CD8-positive, alpha-beta memory T cell (primary cell): ENCODE measurements at places on chromosomes 1 and 21.

GRCh38 chr1:154742606-154743005 is 127.5 kb downstream of the KCNN3 start:
- no peak for DNase-seq

DNA sequence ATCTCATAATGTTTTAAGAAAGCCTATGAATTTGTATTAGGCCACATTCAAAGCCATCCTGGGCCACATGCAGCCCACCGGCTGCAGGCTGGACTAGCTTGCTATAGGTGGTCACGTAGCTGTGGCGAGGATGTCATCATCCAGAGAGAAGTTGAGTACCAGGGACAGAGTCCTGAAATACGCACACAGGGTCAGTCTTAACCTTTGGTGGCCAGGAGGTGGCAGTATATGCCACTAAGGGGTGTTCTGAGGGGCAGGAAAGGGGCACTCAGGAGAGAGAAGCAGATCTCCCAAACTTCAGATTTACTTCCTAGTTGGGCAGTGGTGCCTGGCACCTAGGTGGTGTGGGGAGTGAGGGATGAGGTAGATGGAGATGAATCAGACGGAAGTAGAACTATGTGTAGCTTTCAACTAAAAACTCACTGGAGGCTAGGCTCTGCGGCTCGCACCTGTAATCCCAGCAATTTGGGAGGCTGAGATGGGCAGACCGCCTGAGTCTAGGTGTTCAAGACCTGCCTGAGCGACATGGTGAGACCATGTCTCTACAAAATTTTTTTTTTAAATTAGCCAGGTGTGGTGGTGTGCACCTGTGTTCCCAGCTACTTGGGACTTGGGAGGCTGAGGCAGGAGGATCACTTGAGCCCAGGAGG is 16.3 kb upstream of the CDK18 start:
- peak; percentile 30 for DNase-seq

GRCh38 chr21:28632755-28633408 is 359.8 kb downstream of the LTN1 start:
- DNase-seq: no peak

DNA sequence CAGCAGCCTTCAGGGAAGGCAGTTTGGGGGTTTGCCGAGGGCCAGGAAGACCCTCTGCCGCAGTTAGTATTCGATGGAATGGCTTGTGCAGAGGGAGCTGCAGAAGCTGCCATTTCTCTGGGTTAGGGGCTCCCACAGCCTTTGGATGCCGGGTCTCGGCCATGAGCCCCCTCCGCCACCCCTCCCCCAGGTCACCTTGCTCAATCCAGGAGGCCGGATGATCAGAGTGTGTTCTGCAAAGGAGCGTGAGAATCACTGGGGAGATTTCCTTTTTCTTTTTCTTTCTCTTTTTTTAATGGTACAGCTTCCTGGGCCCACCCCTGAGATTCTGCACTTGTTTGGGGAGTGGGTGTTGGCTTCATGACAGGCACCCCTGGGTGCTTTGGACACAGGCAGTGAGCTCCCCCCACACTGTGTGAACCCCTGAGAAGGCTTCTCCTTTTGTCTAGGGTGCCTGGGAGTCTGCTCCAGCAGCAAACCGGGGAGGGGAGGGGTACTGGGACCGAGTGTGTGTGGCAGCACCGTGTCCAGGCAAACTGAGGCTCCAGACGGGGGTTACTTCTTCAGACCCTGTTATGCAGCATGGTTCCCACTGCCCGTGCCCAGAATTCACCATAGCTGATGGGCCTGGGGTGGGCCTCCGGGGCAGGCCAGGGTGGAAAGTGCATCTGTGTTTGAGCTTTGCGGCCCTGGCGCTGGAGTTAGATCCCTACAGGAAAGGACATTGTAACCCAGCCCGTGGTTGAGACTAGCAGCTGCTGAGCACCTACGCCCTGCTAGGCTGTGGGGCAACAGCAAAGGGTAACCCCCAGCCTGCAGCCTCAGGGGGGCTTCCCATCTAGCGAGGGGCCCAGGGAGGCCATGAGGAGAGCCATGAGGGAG is 18.5 kb downstream of the TNFRSF1B start:
- DNase-seq: no peak

DNA sequence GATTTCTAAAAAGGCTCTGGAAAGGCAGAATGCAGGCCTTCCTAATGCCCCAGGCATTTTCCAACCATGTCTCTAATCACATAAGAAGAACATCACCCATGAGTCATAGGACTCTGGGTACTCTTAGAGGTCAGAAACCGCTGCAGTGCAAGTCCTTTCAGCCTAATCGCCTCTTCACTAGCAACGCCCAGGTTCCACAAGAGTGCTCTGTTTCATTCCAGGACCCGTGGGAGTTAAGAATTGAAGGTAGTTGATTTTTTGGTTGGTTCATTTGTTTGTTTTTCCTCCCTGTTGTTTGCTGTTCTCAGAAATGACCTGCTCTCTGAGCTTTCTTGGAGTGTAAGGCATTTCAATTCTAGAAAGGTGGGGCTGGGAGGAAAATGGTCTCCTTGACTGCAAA is 123.2 kb downstream of the NR5A2 start:
- no peak for DNase-seq

DNA sequence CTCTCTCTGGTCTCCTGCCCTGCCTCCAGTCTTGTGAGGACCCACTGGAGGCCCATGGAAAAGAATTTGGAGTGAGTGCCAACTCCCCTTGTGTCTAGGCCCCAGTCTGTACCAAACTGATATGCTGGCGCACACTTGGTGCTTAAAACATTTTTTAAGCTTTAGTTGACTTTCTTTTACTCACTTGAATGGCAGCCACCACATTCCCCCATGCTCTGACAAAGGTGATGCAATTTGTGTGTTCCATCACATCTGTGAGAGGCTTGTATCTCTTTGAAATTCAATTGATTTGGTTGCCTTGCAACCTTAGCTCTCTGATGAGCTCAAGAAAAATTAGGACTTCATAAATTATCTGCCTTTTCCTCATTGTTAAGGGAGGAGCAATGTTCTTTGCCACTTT is 30.5 kb upstream of the WDTC1 start:
- no peak for DNase-seq

DNA sequence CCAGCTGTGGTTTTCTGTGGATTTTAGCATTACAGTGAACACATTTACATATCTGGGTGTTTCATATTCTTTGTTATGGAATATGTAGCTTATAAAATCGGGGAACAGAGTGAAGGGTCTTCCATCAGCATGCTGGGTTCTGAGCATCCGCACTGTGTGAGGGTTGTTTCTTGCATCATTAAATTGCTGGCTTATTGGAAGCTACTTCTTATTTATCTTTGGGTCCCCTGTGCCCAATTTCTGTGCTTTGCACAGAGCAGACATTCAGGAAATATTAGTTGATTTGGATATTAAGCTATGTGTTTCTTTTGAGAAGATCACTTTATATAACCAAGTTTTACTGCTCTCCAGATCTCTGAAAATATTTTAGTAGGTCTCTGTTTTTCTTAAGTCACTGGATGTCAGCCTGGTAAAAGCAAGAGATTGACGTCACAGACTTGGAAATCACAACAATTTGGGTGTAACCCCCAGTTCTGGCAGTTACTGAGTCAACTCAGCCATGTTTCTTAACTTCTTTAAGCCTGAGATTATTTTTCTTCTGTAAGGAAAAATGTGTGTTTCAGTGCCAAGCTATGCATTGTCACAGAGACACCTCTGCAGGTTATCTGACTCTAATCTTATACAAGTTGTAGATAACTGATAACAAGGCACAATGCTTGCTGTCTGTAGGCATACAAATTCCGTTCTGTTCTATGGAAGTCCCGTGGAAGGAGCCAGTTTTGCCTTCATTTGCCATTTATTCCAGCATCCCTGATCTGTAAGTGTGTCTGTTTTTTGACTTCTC is 258.3 kb upstream of the KAZN start:
- no peak for DNase-seq

DNA sequence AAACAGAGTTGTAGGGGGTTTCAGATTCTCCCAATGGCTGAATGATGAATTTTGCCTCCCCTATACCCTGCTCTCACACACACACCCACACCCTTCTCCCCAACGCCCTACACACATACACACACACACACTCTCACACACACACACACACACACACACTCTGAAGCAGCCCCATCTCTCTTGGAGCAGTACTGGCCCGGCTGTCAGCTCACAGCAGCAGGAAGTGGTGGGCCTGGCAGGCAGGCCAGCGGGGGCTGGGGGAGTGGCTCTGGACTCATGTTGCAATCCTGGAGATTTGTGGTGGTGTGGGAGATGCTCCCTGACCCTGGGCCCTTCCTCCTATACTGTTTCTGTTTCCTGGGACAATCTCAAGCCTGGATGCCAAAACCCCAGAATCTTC is 2.2 kb downstream of the IKBKE start:
- no peak for DNase-seq

DNA sequence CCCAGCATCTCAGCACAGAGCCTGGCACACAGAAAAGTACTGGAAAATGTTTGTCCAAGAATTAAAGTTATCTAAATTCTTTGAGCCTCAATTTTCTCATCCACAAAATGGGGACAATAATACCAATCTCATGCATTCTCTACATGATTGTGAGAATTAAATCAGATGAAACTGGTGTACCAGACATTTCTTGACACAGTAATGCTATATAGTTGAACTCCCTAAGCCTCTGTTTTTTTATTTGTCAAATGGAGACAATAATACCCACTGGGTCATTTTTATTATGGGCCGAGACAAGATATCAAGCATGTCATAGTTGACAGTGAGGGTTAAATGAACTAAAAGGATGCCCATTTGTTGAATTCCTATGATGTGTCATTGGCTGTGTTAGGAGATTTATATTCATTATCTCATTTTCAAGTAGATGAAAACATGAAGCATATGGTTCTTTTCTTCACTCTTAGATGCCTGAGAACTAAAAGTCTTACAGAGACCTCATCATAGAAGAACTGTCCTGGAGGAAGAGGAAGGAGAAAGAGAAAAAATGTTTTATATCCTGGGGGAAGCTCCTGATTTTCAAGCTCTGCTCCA is 17.5 kb upstream of the OTUD3 start:
- DNase-seq: no peak

- no peak for DNase-seq
These were observed 17.9 kb downstream of the PLPP3 start for GRCh38 chr1:56561227-56562019.

- DNase-seq: no peak
These were observed 81.1 kb downstream of the PEX14 start for GRCh38 chr1:10555635-10556429.

- DNase-seq: no peak
These were observed 114.5 kb upstream of the TMPRSS15 start for GRCh38 chr21:18518054-18518481.

GRCh38 chr1:229128066-229128608 is 142.8 kb upstream of the RAB4A start:
- no peak for DNase-seq

DNA sequence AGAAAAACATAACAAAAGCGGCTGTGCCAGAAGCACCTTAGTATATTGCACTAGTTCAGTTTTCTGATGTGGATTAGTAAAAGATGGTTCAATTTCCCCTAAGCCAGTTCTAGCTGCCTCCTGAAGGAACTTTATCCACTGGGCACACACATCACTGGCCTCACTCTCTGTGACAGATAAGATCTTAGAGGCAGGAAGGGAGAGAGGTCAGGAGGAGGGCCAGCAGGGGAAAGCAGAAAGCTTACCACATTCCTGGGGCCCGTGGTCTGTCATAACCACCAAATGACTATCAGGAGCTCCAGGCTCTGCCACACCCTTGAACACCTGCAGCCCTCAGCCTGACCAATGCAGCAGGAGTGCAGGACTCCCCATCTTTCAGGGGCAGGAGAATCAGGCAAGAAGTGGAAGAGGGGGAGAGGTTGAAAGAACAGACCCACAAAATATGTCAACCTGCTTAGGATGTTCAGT is 37.8 kb downstream of the LRRC71 start:
- DNase-seq: no peak

DNA sequence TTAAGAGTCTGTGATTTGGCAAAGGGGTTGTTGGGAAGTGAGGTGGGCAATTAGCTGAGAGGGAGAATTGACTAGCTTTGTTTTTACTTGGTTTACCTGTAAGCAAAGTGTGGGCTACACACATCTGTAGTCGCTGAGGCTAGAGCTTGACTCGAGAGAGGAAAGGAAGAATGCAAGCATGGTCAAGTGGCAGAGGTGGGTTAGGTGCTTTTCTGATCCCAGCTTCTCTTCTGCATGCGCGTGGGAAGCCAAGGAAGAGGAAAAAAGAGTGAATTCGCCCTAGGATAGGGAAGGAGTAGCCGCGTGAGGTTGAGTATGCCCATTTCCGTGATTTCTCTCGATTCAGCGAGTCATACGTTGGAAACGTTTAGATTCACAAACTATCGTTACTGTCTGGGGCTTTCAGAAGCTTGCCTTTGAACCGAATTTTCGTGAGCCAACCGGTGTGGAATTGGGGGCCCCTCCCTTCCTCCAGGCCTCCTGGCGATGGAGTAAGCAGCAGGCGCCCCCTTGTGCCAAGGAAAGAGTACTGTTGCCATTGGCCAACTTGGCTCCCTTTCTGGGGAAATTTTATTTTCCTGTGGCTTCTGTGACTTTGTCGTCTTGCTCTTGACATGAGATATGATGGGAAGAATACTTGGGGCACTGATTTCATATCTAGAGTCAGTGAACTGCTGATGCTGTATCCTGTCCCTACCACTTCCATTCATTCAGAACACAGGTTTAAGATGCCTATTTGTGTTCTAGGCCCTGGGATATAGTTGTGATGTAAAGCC is 1.3 kb downstream of the PIGV start:
- DNase-seq: peak; percentile 79

DNA sequence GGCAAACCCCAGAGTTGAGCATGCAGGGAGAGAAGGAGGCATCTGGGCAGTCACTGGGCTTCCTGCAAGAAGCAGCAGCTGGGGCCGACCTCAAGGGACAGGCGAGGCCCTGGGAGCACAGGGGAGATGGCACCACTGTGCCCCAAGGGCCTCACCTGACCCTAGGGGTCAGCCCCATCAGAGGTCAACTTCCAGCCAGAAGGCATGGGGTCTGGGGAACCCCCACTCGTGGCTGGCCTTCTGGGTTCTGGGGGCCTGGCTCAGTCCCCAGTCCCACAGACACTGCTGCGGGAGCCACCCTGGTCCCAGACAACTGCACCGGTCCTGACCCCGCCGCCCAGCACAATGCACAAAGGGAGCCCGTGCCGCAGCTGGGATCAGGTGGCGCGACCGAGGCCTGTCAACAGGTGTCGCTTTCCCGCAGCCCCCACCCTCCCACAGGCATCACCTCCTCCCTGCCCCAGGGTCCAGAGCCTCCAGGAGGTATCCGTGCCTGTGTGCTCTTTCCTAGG is 6.2 kb downstream of the WNT9A start:
- DNase-seq: no peak
